Thoracic aorta (tissue), 2 donors: ENCODE measurements at places on chromosomes 4 and X. TPM values are rescaled to one million over a fixed set of nuclear protein-coding genes. Genes with fewer than 3 reads are reported as not detected.

- no peaks in the 10 kb centered on the region for H3K27me3 ChIP-seq
- H3K36me3 ChIP-seq = no peaks in the 10 kb centered on the region
- H3K27ac ChIP-seq = no peak overlapping the region
- no peaks in the 10 kb centered on the region for H3K4me1 ChIP-seq
Observed at GRCh38 chr4:144171697-144172096, 31.2 kb upstream of the GYPA start.

DNA sequence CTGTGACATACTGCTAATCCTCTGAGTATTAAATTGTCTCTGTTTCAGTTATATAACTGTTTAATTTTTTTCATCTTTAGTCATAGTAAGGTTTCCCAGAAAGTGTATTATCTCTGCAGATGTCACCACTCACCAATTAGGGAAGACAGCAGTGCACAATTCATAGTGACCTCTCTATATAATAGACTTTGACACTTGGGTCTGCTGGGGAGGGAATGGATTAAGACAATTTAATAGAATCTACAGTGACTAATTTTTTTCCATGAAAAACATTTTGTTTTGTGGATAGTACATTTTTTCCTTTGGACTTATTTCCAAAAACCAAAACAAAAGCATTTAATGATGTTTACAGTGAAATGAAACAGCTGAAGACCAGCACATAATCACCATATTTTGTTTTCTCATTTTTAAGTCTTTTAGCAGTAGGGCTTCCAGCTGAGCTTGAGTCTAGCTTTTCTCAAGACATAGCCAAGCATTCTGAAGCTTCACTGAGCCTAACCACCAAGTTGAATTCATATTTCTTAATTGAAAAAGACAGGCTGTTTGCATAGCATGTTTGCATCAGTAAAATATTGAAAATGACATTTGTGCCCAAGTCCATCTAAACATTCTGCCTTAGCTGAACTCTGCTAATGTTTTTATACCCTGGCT, 69.5 kb downstream of the PCDH19 start:
- no peaks in the 10 kb centered on the region for H3K4me1 ChIP-seq
- no peak overlapping the region for H3K4me3 ChIP-seq
- no peaks in the 10 kb centered on the region for H3K27me3 ChIP-seq
- no peak for DNase-seq
- H3K36me3 ChIP-seq = no peaks in the 10 kb centered on the region

The ARHGAP10 gene
- 211 TPM for total RNA-seq

DNA sequence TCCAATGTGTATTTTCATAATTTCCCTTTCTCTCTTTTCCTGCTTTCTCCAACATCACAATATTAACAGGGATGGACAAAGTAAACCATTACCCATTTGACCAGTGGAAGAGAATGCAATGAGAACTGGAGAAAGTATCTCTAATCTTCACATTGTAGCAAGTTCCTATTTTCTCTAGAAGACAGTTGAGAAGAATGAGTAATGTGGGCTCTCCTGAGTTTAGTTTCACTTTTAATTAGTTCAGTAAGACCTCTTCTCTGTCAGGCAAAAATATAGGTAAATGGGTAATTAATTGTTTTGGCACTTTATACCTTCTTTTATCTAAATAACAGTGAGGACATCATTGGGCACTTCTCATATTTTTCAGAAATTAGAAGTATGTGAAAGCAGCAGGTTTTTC, 602.0 kb downstream of the GLUD2 start:
- no peak for DNase-seq
- H3K27ac ChIP-seq = no peak overlapping the region
- H3K4me3 ChIP-seq = no peak overlapping the region
- no peaks in the 10 kb centered on the region for H3K4me1 ChIP-seq
- no peaks in the 10 kb centered on the region for H3K27me3 ChIP-seq
- no peaks in the 10 kb centered on the region for H3K36me3 ChIP-seq

GRCh38 chr4:114691865-114692264, 93.3 kb downstream of the UGT8 start:
- H3K27ac ChIP-seq = no peak overlapping the region
- DNase-seq = no peak
- no peaks in the 10 kb centered on the region for H3K4me1 ChIP-seq
- no peaks in the 10 kb centered on the region for H3K27me3 ChIP-seq
- no peaks in the 10 kb centered on the region for H3K36me3 ChIP-seq
- no peak overlapping the region for H3K4me3 ChIP-seq

The NR3C2 gene
- 11.2 TPM for total RNA-seq

DNA sequence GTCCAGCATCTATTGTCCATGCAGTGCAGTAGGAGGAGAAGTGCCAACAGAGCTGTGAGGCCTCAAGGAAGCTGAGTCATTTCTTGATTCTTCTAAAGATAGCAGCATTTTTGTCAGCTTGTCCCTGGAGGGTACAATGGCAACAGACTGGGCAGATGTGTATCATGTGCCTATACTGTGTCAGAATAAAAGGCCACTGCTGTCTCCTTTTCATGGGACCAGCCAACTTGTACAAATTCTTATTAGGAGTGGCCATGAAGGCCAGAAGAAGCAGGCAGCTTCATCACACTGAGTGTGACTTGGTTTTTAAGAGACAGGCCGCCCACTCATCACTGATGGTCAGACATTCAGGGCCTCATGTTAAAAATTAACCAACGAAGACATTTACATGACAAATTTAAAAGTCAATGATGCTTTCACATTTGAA, 185.0 kb upstream of the FAM241A start:
- no peaks in the 10 kb centered on the region for H3K4me1 ChIP-seq
- no peak overlapping the region for H3K27ac ChIP-seq
- H3K36me3 ChIP-seq = no peaks in the 10 kb centered on the region
- H3K4me3 ChIP-seq = no peak overlapping the region
- H3K27me3 ChIP-seq = no peaks in the 10 kb centered on the region

GRCh38 chr4:153741541-153741940, 18.3 kb downstream of the RNF175 start:
- no peak overlapping the region for H3K4me3 ChIP-seq
- H3K4me1 ChIP-seq = no peaks in the 10 kb centered on the region
- no peaks in the 10 kb centered on the region for H3K36me3 ChIP-seq
- H3K27ac ChIP-seq = no peak overlapping the region

The TCP11X2 gene
- not detected for total RNA-seq

- DNase-seq = no peak
- peaks cover 13% of the 10 kb centered on the region for H3K36me3 ChIP-seq
- H3K4me3 ChIP-seq = no peak overlapping the region
- H3K27ac ChIP-seq = no peak overlapping the region
- H3K4me1 ChIP-seq = no peaks in the 10 kb centered on the region
Observed at GRCh38 chr4:48841045-48841827, 10.3 kb downstream of the OCIAD1 start.

- no peaks in the 10 kb centered on the region for H3K4me1 ChIP-seq
- no peaks in the 10 kb centered on the region for H3K27me3 ChIP-seq
- H3K4me3 ChIP-seq = no peak overlapping the region
- no peak overlapping the region for H3K27ac ChIP-seq
- no peak for DNase-seq
Observed at GRCh38 chrX:119647552-119648420, 41.6 kb upstream of the NKRF start.

The GATA1 gene
- not detected for total RNA-seq
